Nephron progenitor cell (in vitro differentiated cells): ENCODE measurements at places on chromosomes 13 and 19.
A peak's percentile ranks its signal among the peaks of the same experiment; 100 is the strongest.

- DNase-seq: no peak
These were observed 1491.9 kb downstream of the SLITRK5 start for GRCh38 chr13:89163096-89163495.

DNA sequence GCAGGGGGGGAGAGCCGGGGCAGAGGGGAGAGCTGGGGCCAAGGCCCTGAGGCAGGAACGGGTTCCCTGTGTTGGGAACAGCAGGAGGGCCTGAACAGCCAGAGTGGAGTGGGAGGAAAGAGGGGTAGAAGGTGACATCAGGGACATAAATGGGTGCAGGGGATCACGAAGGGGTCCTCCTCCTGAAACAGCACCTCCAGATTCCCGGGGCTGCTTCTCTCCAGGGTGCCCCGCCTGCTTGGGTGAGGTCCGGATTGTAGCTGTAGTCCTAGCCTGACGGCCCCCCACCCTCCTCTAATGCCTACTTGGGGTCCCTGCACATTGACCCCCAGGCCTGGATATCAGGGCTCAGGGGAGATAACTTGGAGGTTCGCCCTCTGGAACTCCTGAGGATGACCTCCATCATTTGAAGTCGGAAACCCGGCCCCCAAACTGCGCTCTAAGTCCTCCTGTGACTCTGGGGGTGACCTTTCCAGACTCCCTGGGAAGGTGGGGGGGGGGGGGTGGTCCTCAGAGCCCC, 473 bp upstream of the SCN1B start:
- DNase-seq: no peak

- no peak for DNase-seq
These were observed 535.1 kb upstream of the SLITRK1 start for GRCh38 chr13:84417416-84417815.

- DNase-seq: no peak
These were observed 40.6 kb upstream of the LATS2 start for GRCh38 chr13:21101865-21102576.

- DNase-seq: peak; percentile 10
These were observed 34.5 kb upstream of the URAD start for GRCh38 chr13:28022848-28023518.

DNA sequence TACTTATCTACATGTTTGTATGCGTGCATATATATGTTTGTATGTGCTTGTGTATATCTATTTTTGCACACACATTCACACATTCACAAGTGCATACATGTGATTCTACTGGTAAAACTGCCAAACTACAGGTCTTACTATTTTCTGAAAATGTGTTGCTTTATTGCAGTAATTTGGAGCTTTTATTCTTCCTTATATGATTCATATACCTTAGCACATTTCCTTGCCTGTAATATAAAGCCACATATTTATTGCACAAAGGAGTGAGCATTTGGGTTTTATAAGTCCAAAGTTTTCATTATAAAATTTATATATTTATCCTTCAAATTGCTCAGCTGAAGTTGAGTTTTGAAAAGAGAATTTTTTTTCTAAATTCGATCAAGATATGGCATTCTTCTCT, 1120.4 kb upstream of the PCDH9 start:
- DNase-seq: no peak

GRCh38 chr13:22127277-22128164, 456.6 kb downstream of the FGF9 start:
- no peak for DNase-seq

GRCh38 chr19:43780706-43781525, at the start of gene KCNN4:
TSS of gene KCNN4 (minus strand) at chr19:43780973. CDS start at chr19:43780861, 112 bp downstream.
- DNase-seq: no peak

DNA sequence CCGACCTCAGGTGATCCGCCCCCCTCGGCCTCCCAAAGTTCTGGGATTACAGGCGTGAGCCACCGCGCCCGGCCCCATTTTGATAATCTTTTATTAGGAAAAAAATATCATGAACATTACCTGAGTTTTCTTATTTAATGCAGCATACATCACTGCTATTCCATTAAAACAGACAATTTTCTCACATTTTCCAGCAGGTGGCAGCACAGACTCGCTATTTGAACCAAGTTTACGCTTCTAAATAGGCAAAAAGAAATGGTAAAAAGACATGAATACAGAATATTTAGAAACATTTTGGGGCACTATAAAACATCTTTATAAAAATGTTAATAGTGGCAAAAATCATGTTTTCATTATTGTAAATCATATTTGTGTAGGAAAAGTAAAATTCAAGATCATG, 903.1 kb downstream of the SLITRK6 start:
- DNase-seq: peak; percentile 53
